Dorsolateral prefrontal cortex (tissue), 122 donors: ENCODE measurements at places on chromosomes 6 and 20. TPM values are rescaled to one million over a fixed set of nuclear protein-coding genes. Genes with fewer than 3 reads are reported as not detected.

The OR12D3 gene
- total RNA-seq: not detected

The IL17F gene
- not detected for total RNA-seq

The LGSN gene
- not detected for total RNA-seq

The SPDEF gene
- 0.99 TPM for total RNA-seq

The COQ3 gene
- total RNA-seq: 11.8 TPM

The TP53TG5 gene
- 3.8 TPM for total RNA-seq

The COL9A1 gene
- total RNA-seq: 4.6 TPM

The OLIG3 gene
- total RNA-seq: not detected

The IMPG1 gene
- total RNA-seq: 1.7 TPM

The TMEM244 gene
- total RNA-seq: 0.99 TPM

The SYNDIG1 gene
- total RNA-seq: 46.3 TPM

GRCh38 chr20:6100246-6100645 is 22.6 kb downstream of the FERMT1 start:
- DNase-seq: no peak

DNA sequence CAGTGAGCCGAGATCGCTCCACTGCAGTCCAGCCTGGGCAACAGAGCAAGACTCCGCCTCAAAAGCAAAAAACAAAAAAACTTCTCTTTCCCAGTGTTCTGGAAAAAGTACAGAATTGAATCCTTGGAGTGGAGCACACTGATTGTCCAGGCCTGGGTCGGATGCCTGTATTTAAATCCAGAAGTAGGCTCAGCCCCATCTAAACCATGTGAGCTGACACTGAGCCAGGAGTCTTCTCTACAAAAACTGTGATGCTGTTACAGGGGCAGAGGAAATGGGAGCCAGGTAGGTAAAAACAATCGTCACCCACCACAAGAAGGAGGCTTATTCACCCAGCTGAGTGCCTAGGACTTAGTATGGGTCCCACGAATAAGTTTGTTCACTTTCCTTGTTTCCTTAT is 43.0 kb upstream of the PTPN1 start:
- no peak for DNase-seq

- DNase-seq: no peak
Measured at GRCh38 chr6:169026175-169026574, 227.5 kb downstream of the THBS2 start.

GRCh38 chr20:6664574-6664973 is 102.9 kb upstream of the BMP2 start:
- DNase-seq: no peak

GRCh38 chr6:15949982-15950381 is 178.9 kb upstream of the MYLIP start:
- no peak for DNase-seq

GRCh38 chr20:58224097-58224496 is 4.4 kb downstream of the ANKRD60 start:
- no peak for DNase-seq

DNA sequence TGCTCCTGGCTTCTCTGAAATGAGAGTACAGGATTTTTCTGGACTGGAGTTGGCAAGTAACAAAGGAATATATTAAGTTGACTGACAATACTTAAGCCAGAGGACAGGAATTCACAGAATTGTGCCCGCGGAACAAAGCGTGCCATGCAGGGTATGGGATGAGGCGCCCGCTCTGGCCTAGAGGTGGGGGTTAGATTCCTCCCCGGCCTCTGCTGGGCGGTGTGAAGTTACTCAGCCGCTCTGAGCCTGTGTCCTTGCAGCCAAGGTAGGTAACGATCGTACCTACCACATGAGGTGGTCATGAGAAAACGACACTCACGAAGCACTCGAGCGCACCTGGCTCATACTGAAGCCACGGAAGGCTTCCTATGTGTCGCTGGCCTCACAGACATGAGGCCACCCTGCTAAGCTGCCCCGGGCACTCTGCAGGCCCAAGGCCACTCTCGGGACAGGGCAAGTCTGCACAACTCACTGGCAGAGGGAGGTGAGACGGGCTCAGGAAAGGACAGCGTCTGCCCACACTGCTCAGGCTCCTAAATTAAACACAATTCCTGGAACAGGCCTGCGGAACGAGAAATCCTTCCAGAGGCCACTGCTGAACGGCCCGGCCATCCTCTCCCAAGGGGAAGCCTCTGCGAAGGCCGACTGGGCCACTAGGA is 70.8 kb downstream of the PSMG4 start:
- DNase-seq: no peak

- no peak for DNase-seq
Measured at GRCh38 chr6:3343089-3343883, 84.5 kb downstream of the PSMG4 start.

DNA sequence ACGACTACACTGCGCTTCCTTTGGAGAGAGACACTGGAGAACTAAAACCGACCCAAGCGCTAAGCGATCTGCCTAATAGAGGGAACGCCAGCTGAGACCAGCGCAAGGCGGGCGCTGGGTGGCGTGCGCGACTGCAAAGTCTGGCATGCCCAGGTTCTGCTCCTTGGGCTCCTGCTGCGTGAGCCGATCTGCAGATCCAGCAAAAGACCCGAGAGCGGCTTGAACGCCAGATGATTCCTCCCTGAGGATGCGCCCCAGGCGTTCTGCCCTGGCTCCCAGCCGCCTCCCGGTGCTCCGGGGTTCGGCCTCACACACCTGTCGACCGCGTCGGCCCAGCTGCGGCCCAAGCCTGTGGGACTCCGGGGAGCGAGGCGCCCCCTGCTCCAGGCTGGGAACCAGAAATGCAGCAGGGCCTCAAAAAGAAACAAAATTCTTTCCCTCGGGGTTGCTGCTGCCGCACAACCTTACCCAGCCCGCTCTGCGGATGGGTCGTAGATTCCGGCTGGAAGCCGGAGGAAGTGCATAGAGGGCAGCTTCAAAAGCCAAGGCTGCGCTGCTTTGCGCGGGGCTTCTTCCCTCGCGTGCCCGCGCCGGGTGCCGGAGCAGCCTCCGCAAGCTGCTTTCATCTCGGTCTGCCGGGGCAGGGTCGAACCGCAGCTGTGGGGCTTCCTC is 17.9 kb upstream of the PRDM13 start:
- peak; percentile 41 for DNase-seq

GRCh38 chr6:6721606-6722005 is 133.1 kb downstream of the LY86 start:
- DNase-seq: no peak

DNA sequence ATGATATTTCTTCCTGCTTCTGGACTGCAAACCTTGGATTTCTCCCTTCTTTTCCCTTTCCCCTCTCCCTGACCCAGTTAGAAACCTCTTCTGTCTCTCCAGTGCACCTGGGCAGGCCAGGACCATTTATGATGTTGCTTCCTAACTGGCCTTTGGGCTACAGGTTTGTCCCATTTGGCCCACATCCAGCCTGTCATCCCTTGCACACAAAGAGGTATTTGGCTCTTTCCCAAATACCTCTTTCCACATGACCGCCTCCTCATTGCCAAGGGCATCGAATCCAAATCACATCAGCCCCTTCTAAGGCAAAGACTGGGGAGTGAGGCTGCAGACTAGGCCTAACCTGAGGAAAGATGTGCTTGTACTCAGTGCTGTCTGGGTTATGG is 13.6 kb downstream of the FGD2 start:
- no peak for DNase-seq

DNA sequence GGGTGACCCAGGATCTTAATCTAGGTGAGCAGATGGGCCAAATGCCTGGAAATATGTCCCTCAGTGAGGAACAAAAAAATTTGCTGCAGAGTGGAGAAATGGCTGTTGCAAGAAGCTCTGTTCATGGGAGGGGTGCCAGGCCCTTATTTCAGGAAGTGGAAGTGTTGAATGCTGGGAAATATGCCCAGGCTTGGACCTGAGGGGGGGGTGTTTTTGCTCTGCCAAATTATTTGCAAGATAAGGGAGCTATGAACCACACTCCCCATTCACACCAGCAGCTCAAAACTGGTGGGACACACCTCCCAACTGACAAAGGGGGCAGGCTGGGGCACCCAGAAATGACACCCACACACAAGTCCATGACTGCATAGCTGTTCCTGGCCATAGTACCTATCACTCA is 8.7 kb downstream of the CST4 start:
- peak; percentile 27 for DNase-seq

DNA sequence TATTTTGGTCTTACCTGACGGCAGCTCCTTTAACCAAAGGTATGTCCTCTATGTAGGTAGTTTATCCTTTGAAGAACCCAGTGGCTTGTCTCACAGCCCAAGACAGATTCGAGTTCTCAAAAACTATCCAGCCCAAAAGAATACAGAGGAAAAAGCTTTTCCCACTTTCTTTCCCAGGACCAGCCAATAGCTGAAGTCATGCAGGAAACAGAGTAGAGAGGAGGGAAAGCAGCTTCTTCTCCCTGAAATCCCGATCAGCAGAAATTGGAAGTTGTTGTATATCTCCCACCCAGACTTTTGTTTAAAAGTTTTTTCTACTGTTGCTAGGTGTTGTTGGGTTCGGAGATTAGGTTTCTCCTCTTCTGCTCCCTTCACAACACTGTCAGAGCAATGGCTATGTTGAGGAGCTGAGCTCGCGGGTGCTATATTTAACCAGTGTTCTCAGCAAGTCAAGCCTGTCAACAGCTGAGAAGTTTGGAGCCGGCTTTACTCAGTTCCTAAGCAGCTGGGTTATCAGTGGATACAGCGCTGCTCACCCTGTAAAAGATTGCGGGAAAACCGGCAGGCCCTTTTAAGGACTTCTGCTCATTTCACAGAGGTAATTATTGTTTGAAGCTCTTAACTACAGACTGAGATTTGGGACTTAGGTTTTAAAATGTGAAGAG is at the start of gene FILIP1:
TSS of gene FILIP1 (minus strand) at position 401 of the 665 bp plus-strand sequence. CDS start 78,828 bp downstream, outside the sequence.
- peak; percentile 10 for DNase-seq

GRCh38 chr20:37336369-37337207 is 9.4 kb upstream of the SRC start:
- DNase-seq: no peak

- no peak for DNase-seq
Measured at GRCh38 chr20:45617591-45617990, 11.9 kb upstream of the WFDC10A start.

GRCh38 chr6:45692021-45692420 is 314.3 kb upstream of the SUPT3H start:
- no peak for DNase-seq
